ENCODE measurements at places on chromosomes 3 and 15.

DNA sequence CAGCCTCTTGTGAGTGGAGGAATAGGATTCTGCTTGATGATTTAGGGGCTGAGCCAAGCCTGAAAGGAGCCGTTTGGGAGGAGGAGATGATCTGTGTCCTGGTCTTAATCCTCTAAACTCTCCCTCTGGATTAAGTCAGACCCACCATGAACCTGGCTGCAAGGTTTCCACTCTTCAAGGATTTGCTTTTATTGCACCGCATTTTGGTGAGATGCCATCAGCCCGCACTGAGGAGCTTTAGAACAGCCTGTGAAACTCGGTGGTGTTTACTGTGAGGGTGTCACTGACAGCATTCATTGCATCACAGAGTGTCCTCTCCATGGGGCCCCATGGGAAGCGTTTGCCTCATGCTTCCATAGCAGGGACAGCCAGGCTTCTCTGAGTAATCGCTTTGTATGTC is 59.2 kb downstream of the EPHB1 start:
- no peak for DNase-seq

- no peak for DNase-seq
Measured at GRCh38 chr3:72973786-72974185, 22.8 kb upstream of the PPP4R2 start.

GRCh38 chr15:48913141-48913540 is 35.2 kb downstream of the EID1 start:
- DNase-seq = no peak

GRCh38 chr3:100339786-100340185 is 5.2 kb downstream of the NIT2 start:
- no peak for DNase-seq

DNA sequence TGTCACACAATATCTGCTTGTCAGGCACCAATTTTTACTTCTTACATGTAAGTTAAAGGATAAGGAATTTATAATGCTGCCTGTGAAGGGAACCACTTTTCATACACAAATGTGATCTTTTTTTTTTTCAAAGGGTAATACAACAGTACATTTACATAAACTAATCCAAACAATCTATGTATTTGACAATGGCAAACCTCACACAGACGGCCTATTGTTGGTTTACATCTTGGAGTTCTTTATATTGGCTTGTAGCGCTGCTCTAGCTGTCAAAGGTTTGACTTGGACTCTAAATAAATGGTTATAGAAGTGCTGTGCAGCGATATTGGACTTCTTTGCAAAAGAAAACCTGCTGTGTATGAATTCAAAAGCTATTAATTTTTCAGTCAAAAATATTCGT is 598.0 kb downstream of the FOXP1 start:
- no peak for DNase-seq

DNA sequence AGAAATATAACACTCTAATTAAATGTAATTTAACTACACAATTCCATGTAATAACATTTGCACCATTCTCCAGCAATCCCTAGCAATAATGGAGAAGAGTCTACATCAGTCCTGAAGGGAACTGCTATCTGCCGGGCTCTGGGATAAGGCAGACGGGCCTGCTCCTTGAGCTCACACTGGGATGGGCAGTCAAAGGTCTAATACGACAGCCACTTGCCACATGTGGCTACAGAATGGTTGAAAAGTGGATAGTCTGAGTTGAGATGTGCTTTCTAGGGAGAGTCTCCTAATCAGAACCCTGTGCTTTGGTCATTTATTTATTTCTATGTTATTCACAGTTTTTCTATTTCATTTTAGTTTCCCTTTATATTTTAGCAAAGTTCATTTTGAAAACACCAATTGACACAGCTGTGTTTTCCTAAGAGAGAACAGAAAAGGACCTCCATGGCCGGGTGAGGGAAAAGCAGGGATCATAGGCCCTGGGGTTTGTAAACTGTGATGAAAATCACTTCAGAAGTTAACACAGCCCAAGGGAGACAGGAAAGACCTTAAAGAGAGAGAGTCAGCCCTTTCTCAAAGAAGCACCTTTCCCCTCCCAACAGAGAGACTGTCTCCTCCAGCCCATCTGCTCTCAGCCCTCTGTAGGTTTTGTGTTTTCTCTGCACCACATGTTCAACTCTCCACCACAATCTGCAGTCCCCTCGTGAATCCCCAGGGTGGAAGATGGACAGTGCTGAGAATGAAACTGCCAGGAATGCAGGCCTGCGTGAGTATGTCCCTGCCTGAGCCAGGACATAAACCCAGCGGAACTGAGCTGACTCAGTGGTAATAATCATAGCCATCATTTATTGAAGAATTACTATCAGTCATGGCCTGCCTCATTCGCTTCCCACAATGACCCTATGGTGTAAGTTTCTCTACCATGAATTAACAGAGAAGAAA is 11.6 kb downstream of the FSIP1 start:
- DNase-seq = no peak

GRCh38 chr3:112303764-112304325 is 9.8 kb upstream of the SLC9C1 start:
- peak; percentile 11 for DNase-seq

- no peak for DNase-seq
Measured at GRCh38 chr15:37820380-37821128, 113.9 kb upstream of the TMCO5A start.

GRCh38 chr3:129594409-129594808 is 12.1 kb downstream of the PLXND1 start:
- DNase-seq = no peak

GRCh38 chr15:99955181-99955525 is 221.9 kb upstream of the LYSMD4 start:
- DNase-seq = no peak

DNA sequence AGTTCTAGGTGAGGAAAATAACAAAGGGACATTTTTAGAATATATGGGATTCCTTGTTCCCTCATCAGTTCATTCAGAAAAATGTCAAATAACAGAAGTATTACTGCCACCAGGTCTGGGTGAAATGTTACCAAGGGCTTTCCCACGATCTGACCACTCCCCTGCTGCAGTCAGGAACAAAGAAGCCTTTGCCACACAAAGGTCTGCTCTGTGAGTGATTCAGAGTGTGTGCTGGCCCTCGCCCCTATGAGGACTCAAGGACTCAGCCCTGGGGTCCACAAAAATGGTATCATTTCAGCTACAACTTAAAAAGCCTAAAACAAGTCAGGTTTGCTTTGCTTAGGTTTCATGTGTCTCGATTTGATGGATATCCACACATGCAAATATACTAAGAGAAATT is 5.0 kb downstream of the MKRN3 start:
- DNase-seq = no peak

- no peak for DNase-seq
Measured at GRCh38 chr3:118108201-118108600, 926.4 kb downstream of the IGSF11 start.

- DNase-seq = no peak
Measured at GRCh38 chr15:89818287-89818686, 3.6 kb upstream of the ANPEP start.

- no peak for DNase-seq
Measured at GRCh38 chr3:17949101-17949500, 206.7 kb upstream of the TBC1D5 start.
